ENCODE measurements at places on chromosomes 7 and 10. TPM values are rescaled to one million over a fixed set of nuclear protein-coding genes. Genes with fewer than 3 reads are reported as not detected.

TDRD1 gene
- not detected for total RNA-seq

DNA sequence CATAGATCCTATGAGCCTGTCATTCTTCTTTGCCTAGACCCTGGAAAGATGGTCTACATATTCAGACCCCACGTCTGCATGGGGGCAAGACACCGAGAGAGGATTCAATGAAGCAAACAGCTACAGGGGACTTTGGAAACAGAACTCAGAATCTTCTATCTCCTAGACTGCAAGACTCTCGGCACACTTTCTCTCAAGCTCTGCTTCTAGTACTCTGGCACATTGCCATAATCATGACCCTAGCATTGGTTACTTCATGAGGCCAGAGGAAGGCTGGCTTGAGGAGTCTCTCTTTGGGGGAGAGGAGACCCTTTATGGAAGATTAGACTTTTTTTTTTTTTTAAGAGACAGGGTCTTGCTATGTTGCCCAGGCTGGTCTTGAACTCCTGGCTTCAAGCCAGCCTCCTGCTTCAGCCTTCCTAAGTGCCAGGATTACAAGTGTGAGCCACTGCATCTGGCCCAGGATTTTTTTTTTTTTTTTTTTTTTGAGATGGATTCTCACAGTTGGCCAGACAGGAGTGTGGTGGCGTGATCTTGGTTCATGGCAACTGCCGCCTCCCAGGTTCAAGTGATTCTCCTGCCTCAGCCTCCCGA, 20.7 kb downstream of the CCDC3 start:
- DNase-seq: no peak

- no peak for DNase-seq
Observed at GRCh38 chr10:73810735-73811465, 498 bp downstream of the NDST2 start.

DNA sequence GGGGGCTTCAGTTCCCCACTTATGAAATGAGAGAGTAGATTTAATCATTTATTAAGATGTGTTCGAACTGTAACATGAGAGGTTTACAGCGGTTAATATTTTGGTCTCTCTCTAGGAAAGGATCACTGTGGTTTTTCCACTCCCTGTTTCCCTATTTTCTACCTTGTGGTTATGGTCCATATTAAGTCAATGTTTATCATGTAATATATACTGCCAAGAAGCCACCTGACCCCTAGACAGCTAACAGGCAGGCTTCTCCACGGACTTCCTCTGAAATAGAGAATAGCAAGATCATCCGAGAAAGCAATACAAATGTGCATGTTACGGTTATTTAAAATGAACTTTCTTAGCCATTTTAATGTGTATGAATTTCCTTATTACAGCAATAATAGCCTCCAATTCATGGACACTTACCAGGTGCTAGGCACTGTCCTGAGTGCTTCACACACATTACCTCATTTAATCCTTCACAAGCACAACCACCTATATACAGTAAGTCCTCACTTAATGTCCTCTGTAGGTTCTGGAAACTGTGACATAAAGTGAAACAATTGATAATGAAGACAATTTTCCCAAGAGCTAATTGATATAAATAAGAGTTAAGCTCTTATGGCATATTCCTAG, 835 bp upstream of the COL28A1 start:
- no peak for DNase-seq

DNA sequence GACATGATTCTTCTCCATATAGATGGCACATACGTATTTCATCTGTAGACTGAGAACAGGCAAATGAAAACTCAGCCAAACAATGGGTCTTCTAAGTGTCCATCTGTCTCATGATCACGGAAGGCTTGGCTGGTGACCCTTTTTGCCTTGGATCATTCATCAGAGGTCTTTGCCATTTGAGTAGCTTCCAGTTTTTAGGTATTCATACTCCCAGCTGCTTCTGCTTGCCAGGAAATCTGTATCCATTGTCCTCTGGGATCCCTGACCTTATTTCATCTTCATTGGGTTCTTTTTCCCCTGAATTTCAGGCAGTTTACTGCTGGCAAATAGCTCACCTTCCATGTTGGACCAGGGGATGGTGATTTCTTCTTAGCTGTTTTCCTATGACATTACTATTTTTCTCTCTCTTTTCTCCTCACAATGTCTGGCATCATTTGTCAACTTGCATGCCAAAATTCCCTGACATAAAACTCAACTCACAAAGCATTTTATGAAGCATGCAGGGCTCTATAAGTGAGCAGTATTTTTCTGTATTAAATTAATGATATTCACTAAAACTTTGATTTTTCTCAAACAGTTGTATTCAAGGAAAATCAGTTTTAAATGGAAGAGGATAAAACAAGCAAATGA, 241.2 kb downstream of the DNAJB9 start:
- no peak for DNase-seq

GRCh38 chr7:25031007-25031406, 51.0 kb upstream of the OSBPL3 start:
- DNase-seq: no peak

All from IMR-90 (cell line).